ENCODE measurements at places on chromosomes 2 and 18.

DNA sequence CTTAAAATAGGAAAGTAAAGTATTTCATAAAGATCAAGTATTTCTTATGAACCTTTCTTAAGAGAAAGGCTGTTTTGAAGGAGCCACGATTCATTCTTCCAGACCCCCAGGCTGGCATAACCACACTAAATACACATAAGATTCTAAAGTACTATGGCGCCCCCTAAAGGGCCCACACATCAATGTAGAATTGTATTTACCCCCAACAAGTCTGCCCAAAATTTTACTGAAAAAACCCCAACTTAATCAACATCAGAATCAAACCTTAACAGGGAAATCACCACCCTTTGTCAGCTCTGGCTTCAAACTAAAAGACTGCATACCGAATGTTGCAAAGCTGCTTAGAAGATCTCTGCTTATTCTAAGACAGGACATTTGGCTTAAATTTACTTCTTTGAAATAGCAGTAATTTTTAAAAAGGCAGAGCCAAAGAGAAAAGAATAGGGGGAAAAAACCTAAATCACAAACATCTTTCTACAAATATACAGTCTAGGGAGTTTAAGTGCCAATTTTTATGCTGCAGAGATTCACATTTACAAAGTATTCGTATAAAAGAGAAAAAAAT, 20.4 kb upstream of the BCL2 start:
- DNase-seq: no peak

- no peak for DNase-seq
These were observed 159.9 kb downstream of the BARD1 start for GRCh38 chr2:214649440-214650205.

DNA sequence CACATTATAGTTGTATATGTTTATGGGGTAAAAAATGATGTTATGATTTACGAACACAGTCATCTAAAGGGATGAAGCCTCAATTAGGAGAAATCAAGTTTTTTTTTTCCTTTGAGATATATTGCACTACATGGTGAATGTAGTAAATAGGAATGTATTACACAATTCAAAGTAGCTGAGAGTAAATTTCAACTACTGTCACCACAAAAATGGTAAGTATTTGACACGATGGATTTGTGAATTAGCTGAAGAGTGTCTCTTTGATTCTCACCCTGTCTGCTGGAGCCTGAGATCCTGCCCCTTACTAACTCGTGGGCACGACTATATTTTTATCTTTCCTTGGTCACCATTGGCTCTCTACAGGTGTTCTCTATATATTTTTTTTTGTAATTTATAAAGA, 540.4 kb upstream of the DSEL start:
- no peak for DNase-seq

- no peak for DNase-seq
These were observed 91.0 kb downstream of the TGIF1 start for GRCh38 chr18:3540805-3541548.

DNA sequence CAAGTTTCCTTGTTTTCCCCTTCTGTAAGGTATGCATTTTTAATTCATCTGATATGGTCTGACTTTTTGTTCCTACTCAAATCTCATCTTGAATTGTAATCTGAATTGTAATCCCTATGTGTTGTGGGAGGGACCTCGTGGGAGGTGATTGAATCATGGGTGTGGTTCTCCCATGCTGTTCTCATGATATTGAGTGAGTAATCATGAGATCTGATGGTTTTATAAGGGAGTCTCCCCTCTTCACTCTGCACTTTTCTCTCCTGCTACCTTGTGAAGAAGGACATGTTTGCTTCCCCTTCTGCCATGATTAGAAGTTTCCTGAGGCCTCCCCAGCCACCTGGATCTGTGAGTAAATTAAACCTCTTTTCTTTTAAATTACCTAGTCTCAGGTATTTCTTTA, 476.1 kb downstream of the LPIN1 start:
- no peak for DNase-seq

DNA sequence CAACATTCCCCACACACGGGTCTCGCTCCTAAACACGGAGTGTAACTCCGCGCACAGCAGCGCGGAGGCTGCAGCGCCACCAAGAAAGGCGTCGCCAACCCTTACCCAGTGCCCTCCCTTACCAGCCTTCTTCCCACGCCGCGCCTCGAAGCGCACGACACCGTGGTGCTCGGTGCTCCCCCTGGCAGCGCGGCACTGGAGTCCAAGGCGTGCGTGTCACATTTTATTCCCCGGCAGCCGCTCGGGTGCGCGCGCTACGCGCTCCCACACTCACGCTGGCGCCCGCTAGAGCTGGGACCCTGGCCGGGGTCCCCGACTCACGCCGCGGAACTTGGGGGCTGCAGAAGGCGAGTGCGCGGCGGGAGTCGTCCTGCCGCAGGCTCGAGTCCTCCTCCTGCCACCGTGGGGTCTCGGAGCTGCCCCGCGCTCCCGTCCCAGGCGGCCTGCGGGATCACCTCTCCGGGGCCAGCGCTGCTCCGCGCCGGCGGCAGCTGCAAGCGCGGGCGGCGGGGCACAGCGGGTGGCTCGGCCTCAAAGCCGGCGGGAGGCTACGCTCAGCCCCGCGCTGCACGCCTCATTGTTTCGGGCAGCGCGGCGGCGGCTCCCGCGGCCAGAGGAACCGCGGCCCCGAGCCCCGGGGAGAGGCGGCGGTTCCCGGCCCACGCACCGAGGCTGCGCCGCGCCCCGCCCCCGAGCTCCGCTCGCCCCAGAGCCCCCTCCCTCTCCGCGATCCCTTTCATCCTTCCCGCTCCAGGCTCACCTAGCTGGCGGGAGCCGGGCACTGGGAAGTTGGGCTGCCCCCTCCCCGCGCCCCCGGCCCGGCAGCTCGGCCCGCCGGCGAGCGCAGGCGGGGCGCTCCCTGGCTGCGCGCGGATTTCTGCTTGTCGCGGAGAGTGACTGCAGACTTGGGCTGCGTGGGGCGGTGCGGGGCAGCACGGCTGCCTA, at the start of gene ST6GAL2:
ST6GAL2 (minus strand) TSS at position 197 of the 945 bp plus-strand sequence. CDS start 42,190 bp downstream, outside the sequence.
- DNase-seq: no peak

- no peak for DNase-seq
These were observed 62.7 kb upstream of the DOCK10 start for GRCh38 chr2:225104971-225105370.

GRCh38 chr18:59783138-59783537, 85.9 kb upstream of the CCBE1 start:
- DNase-seq: no peak

DNA sequence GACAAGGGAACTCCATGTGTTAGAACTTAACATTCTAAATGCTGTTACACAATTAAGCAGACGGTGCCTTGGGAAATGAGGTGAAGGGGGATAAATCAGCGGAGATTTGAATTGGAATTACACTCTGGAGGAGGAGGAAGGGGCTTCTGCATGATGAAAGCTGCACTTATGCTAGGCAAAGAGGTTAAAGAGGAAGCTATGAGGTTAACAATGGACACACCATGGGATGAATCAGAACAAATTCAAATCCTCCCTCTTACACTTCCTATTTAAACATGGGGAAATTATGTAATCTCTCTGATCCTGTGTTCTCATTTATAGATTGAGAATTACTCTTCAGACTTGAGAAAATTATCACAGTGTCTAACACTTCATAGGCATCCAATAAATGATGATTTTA, 121.5 kb upstream of the SIX2 start:
- no peak for DNase-seq

- no peak for DNase-seq
These were observed 8.6 kb downstream of the ALLC start for GRCh38 chr2:3666613-3666975.

GRCh38 chr2:61988462-61989366, 83.2 kb downstream of the COMMD1 start:
- DNase-seq: no peak

Measured in cortex of kidney (tissue), 1 donor.